ENCODE measurements at places on chromosomes 1 and 21.
A peak's percentile ranks its signal among the peaks of the same experiment; 100 is the strongest.

GRCh38 chr1:107804134-107804533 is 160.8 kb downstream of the VAV3 start:
- DNase-seq: no peak

DNA sequence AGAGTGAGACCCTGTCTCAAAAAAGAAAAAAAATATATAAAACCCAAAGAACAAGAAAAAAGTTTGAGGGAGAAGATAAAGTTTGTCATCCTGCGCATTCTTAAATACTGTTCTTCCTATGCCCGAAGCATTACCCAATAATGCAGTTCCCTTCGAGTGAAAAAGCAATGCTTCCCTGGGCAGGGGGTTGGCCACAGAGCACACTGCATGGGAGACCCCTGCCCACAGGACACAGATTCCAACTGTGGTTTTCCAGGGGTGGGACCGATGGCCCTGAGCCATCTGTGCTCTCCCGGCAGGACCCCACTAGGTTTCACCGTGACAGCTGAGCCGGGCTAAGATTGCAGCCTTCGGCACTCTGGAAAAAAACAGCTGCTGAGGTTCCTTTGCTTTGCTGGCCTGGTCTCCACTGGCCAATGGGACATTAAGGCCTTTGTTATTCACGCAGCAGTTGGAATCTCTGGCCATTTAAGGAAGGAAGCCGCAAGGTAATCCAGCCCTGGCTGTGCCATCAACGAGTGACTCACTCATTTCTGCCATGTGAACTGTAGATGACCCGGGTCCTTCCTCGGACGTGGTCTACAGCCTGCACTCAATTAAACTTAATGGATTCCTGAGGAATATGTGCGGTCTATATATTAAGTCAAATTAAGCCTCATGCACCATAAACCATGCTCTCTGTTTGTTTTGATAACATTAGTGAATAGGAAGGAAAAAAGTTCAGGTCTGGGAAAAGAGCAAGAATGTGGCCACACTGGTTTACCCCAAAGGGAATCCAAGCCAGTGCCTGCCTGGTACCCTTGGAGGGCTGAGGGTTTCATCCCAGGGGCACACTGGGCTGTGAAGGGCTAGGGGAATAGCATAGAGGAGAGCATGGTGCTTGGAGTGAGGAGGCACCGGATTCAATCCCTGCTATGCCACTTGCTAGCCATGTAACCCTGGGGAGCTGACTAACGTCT is 163.2 kb downstream of the ZBTB18 start:
- no peak for DNase-seq

GRCh38 chr1:21298981-21299391 is 8.7 kb upstream of the ECE1 start:
- no peak for DNase-seq

DNA sequence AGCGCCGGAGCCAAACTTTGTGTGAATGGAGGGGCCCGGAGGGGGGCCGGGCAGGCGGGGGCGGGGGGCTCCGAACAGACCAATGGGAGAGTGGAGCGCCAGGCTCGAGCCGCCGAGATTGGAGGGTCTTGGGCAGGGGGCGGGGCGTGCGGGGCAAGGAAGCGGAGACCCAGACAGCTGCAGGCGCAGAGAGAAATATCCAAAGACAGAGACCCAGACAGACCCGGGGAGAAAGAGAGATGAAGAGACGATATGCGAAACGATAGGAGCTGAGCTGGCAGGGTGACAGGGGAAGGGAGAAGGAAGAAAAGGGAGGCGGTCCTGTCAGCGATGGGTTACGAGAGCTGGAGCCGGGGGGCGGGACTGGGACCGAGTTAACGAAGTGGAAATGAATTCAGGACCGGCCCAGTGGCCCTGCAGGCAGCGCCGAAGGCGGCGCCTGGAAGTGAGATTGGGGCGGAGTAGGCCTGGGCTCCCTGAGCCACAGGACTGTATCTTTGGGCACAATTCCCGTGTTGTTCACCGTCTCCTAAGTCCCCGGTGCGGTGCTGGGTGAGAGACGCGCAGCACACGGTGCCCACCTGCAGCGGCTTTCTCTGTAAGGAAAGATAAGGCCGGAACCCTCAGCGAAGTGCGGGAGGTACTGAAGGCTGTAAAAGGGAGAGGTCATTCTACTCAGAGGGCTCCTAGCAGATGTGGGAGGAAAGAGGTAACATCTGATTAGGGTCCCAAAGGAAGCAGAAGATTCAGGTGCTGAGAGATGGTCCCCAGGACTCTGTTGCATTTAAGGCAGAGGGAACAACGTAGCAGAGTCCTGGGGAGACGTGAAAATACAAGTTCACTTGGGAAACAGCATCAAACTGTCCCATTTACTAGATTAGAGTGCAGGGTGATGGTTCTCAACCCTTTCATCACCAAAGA is 543 bp upstream of the KCNJ10 start:
- peak; percentile 89 for DNase-seq
